T47D (cell line): ENCODE measurements at places on chromosomes 7 and 10.

- no peak for DNase-seq
Measured at GRCh38 chr7:14787551-14787950, 115.0 kb downstream of the DGKB start.

DNA sequence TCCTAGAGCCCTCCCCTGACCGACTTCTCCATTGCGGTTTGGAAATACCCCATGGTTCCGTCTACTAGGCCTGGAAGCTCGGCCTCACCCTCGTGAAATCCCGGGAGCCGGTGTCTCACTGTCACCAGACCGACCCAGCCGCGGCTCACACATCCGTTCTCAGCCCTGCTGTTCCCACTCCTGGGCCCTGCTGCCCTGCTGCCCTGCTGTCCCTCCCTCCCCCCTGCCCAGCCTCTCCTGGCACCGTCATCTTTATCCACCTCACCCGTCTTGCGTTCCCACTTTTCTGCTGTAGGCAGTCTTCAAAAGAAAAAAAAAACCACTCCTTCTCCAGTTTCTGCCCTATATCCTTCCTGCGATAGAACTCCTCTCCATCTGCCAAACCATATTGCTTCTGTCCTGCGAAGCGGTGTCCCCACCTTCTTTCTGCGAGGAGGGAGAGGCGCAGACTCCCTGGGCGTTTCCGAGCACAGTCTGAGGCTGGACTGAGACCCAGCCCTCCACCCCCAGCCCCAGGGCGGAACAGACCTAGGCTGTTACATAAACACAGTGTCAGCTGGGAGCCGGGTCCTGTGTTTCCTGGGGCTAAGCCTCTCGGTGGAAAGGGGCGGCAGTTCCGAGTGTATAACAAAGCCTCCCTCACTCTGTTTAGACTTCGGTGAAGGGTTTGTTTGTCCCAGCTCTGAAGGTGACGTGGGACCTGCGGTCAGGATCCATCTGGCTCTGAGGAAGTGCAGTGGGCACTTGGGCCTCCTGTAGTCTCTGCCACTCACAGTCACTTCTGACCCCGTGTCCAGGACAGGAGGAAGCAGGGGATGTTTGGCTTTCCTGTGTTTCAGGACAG is 2.8 kb downstream of the AGAP3 start:
- no peak for DNase-seq

DNA sequence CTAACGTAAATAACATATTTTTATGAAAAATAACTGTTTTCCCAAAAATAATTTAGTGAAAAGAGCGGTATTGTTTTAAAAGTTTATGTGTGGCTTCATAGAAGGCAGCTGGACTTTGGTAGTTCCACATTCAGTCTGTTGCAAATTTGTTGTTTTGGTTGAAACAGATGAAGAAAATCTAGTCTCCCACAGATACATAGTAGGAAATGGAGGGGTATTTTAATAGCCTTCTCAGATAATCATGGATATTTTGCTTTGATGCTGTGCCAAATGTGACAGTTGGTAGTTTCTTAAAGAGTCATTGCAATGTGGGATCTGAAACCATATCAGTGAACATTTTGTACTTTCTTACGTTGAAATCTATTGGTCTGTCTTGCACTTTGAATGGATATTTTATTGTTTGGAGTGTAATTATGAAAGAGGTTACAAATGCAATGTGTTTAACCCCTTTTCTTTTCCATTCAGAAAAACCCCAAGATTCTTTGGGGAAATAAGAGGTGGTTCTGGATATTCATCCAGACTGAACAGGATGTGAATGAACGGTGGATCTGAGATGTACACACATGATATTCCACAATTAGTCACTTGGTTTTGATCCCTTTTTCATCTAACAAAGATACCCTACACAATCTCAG is 10.4 kb downstream of the ZNF365 start:
- no peak for DNase-seq

- no peak for DNase-seq
Measured at GRCh38 chr7:100573691-100574361, at the start of gene SAP25. Gene SAP25, minus strand, starts transcription at chr7:100573900. Its CDS starts 158 bp downstream, at chr7:100573742.

- no peak for DNase-seq
Measured at GRCh38 chr10:31072451-31072850, 40.8 kb upstream of the ZNF438 start.

- no peak for DNase-seq
Measured at GRCh38 chr7:18900803-18901202, 216.6 kb downstream of the TWIST1 start.
